EL (cell line): ENCODE measurements at places on chromosomes 4 and X.
A peak's percentile ranks its signal among the peaks of the same experiment; 100 is the strongest.

- DNase-seq: peak; percentile 8
These were observed 711 bp downstream of the PNMA6E start for GRCh38 chrX:153400146-153401132.

DNA sequence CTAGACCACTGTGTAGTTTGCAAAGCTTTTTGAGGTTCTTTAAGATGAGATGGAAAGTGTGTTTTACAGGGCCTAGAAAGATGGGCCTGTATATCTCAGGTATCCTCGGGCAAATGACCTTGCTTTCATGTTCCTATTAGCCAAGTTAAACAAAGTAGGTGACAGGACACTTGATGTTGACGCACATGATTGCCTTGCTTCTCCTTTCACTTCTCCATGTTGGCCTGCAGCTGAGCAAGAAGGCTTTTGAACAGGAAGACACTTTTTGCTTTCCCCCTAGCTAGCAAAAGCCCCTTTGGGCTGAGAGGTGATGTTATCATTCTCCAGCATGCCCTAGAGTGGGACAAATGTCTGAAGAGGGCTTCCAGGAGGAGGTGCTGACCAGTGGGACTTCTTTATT is 202.1 kb downstream of the GPC3 start:
- DNase-seq: no peak

GRCh38 chr4:102598762-102599374 is 97.7 kb downstream of the NFKB1 start:
- peak; percentile 27 for DNase-seq

- no peak for DNase-seq
These were observed 28.1 kb downstream of the ABLIM2 start for GRCh38 chr4:8130346-8131066.

GRCh38 chr4:90443231-90443630 is 316.0 kb downstream of the CCSER1 start:
- DNase-seq: no peak

DNA sequence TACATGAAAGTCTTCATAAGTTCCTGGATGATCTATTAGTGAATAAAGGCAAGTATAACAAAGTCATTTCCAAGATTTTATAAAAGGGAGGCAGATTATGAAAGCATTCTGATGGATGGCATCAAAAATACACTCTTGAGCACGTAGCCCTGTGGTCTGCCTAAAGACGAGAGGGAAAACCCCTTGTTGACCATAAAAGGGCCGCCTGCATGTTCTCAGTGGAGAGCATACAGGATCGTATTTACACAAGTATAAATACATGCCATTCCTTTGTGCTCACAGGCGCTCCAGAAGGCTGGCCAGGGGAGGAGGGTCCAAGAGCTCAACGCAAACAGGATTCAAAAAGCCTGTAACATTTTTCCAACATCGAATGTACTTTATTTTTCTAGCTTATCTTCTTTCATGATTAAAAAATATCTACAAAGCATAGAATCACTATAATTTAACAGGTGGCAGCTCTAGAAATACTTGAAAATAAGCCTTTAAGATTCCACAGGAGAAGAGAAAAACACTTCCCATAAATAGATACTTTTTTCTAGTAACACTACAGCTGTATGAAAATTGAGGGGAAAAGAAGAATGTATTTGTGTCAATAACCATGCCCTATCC is 29.6 kb downstream of the PDGFC start:
- DNase-seq: peak; percentile 96

GRCh38 chrX:10502961-10503360 is 117.4 kb downstream of the MID1 start:
- no peak for DNase-seq

DNA sequence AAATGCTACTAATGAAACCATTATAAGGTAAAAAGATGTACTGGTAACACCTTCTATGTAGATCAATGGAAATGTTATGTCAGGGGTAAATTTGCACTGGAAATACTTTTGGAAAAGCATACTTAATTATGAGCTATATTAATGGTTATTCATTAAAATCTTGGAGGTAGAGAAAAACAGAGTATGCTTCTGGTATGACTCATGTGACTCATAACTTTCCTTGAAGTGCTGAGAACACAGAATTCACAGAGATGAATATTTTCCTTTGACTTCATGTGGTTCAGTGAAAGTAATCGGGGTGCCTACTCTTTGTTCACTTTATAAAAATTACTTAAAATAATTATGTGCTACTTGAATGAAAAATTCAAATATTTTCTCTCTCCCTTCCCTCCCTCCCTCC is 254.2 kb downstream of the KCTD8 start:
- DNase-seq: no peak

GRCh38 chr4:98577956-98578355 is 80.5 kb downstream of the TSPAN5 start:
- DNase-seq: no peak

DNA sequence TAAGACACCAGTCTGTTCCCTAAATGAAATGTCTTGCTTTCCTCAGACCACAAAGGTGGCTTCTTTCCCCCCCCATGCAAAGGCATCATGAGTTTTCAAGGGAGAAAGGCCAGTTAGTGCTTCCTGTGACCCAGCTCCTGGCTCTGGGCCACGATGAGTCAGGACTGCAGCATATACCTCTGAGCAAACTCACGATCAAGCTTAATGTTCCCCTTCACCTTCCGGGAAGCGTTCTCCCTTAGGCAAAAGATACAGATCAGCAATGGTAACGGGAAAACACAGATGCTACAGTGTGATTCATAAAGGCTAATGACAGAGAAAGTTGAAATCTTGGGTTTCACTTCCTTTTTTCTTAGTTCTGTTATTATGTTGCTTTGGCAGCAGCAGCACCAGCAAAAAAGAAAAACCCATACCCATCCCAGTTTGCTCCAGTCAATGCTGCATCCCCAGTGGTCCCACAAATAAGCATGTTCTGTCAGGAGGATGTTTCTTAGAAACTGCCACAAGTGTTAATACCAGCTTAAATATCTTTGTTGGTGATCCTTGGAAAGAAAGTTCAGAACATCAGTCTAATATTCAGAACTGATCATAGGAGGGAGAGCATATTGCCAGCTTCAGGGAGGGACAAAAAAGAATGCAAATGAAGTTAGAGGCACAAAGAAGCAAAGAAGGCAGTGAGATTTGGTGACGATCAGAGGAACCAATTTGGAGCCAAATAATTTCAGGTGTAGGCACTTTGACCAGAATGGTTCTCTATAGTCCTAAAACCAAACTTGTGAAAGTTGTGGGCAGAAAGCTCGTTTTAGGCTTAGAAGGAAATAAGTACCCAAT is 41.2 kb downstream of the LONRF3 start:
- peak; percentile 91 for DNase-seq

DNA sequence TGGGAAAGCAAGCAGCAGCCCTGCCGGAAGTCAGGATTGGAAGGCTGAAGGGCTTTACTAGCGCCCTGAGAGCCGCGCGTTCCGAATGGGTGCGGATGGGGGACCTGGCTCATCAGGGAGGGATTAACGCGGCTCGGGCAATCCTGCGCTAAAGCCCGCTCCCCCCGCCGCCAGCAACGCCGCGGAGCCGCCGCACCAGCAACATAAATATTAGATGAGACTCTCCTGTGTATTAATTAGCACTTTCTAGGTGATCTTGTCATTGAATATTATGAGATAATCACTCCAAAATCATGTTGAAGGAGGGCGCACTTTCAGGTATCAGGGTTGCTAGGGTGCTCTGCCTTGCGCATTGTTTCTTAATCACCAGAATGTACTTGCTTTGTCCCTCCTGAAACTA is 357.2 kb upstream of the FAM241A start:
- DNase-seq: no peak
